ENCODE measurements at places on chromosomes 2 and 18.

DNA sequence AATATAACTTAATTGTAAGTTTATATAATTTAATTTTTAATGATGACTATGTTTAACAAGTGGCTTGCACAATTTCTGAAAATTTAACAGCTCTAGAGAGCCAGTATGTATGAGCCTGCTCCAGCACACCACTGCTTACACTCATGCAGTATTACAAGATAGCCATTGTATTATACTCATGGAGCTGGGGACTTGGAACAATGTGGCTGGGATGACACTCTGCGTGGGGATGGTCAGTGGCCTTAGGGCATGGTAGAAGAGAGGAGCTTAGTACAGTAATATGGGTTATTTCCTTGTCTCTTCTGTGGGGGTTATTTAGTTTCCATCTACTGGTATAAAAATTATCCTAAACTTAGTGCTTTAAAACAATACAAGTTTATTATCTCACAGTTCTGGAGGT is 105.1 kb upstream of the STON1 start:
- DNase-seq: no peak

DNA sequence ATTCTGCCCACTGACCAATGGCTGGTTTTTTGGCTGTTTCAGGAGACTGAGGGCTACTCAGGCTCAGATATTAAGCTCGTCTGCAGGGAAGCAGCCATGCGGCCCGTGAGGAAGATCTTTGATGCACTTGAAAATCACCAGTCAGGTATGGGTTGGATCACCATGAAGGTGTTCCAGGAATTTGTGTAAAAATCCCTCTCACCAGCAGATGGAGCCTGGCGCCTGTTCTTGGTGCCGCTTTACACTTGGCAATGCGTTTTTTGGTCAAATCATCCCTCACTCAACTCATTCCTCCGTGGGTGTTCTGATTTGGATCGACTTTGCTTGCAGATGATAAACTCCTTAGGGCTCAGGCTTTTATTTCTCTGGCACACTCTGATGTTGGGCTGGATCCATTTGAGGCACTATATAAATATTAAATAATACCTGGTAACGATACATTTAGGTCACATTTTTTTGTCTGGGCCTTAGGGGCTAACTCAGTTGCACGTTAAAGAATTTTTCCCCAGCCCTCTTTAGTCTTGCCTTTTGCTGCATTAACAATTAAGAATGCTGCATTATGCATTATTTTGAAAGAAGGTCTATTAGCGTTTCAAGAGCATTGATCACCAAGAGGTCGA is 50.0 kb downstream of the HDHD2 start:
- peak; percentile 57 for DNase-seq

GRCh38 chr2:172103471-172104272 is 972 bp upstream of the DLX2 start:
- DNase-seq: peak; percentile 80

DNA sequence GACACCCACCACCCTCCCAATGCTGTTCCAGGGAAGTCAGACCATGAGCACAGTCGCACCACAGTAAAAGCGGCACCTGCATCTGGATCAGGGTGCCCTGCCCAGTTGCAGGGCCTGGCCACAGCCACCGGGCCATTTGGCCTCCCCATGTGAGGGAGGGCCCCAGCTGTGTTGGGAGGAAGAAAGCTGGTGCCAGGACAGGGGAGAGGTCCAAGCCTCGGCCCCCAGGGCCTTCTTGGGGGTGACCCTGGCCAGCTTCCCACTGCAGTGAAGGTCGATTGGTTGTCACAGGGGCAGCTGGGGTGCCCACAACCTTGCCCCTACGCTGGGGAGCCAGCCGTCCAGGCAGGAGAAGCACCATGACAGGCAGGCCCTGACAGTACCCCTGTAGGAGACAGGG is 183.2 kb upstream of the RAB6C start:
- no peak for DNase-seq

- DNase-seq: no peak
These were observed 11.9 kb downstream of the IL18R1 start for GRCh38 chr2:102367331-102367971.

DNA sequence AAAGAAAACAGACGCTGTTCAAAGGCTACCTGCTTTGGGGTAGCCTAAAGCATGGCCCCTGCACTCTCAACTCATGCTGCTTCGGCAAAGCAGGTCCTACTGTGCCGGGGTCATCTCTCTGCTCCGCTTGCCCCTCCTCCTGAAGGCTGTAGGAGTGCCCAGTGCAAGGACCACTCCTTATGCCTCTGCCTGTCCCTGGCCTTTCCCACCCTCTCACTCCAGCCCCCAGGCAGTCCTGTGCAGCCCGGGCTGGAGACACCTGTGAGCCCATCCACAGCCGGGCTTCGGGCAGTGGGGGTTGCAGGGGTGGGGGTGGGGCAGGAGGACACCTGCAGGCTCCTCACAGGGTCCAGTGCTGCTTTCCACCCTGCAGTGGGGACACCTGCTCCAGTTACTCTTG is 69.1 kb downstream of the ACKR3 start:
- DNase-seq: no peak

- no peak for DNase-seq
These were observed 750.4 kb upstream of the FAM98A start for GRCh38 chr2:34349527-34349926.

GRCh38 chr2:19879120-19879519 is 22.7 kb downstream of the TTC32 start:
- peak; percentile 46 for DNase-seq

- DNase-seq: no peak
These were observed 121.7 kb upstream of the PPP1CB start for GRCh38 chr2:28629910-28630309.

DNA sequence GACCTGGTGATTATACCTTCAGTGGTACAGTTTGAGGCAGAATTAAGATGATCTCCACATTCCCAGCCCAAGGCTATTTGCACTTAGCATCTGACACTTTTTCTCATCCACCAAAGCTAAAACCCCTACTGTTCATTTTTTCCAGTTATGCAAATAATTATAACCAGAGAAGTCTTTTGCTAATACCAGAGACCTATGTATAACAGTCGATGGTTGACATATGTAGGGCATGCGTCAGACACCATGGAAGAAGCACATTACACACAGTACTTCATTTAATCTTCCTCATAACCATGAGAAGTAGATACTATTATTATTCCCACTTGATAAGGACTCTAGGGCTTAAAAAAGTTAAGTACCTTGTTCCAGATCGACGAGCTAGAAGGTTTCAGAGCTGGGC is 36.5 kb downstream of the AP1S3 start:
- DNase-seq: peak; percentile 60

DNA sequence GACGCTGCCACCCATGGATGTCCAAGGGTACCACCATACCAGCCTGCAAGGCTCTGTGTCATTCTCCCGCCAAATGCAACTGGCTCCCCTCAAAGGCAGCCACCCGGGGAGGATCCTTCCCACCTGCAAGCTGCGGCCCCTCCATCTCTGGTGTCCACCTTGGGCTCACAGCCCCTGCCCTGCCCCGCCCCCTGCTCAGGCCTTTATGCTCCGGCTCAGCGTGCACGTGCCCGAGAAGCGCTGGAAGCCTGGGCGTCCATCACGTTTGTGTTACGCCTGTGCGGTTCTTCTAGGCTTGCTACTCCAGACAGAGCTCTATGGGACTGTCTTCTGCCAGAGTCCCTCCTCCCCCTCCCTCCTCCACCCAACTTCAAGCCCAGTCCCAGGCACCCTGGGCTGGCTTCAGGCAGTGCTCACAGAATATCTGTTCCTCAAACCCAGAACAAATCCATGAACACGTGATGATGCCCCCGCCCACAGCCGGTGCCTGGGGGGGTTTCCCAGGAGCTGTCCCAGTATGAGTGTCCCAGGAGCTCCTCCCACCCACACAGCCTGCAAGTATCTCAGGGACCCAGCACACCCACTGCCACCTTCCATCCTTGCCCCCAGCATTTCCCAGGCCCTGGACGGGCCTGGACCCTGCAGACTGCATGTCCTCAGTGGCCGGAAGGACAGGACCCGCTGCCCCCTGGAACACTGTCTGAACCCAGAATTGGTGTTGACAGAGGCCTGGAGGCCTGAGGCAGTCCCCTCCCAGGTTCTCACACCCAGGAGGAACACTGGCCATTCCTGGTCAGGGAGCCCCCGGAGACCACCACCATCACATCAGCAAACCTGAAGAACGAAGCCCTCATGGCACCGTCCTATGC is 30.3 kb downstream of the KIF1A start:
- no peak for DNase-seq

DNA sequence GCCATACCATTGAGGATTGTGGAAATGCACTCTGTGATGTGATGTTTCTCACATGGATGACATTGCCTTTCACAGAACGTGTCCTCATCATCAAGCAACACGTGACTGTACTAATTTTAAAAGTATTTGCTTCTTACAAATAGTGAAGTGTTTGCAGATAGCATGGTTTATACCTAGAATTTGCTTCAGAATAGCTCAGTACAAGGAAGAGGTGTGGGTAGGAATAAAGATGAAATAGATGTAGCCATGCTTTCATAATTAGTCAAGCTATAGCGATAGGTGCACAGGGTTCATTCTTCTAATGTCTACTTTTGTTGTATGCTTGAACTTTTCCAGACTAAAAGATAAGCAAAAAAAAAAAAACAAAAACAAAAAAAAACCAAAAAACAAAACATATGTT is 27.5 kb downstream of the MAP4K4 start:
- DNase-seq: no peak

DNA sequence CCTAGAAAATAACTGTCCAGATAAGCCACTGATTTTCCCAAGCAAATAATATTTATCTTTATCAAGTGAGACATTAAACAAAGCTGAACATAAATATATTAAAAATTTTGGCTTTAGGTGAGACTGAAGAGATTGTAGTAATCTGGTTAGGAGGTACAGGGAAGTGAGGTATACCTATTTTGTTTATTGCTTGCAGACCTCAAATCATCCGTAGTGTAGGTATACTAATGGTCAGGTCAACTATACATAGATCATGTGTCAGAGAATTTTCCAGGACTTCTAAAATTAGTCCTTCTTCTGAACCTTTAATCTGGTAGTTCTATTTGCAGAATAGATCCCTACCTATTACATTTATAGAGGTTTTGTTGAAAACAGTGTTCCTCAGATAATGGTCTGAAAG is 41.5 kb downstream of the SP140 start:
- no peak for DNase-seq

DNA sequence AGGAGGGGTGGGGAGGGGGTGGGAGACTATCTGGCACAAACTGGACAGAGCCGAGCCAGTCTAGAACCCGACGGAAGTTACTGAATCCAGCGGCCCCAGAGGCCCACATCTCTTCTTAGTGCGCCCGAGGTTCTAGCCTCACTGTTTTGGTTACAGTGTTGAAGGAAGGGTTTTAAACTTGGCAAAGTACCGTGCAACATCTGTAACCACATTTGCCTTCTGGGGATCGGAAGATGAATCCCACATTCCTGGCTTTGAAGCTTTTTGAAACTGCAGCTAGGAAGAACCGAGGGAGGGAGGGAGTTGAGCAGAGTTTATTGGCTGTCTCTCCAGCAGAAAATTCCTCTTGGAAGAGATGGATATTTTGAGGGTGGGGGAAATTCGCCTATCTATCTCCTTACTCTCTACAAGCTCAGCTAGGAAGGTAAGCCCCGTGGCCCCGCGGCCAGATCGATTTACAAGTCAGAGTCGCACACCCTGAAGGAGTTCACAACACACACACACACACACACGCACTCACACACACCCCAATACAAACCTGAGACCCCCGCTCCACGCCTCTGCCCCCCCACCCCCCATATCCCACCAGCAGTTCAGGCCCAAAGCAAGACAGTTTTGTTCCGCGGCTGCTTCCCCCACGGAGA is 1.0 kb downstream of the ACVR1 start:
- DNase-seq: peak; percentile 91

GRCh38 chr2:219671279-219671678 is 43.8 kb downstream of the SLC4A3 start:
- no peak for DNase-seq

GRCh38 chr18:50790241-50790640 is 29.6 kb downstream of the MRO start:
- DNase-seq: no peak

GRCh38 chr2:22355816-22356433 is 1029.1 kb upstream of the KLHL29 start:
- peak; percentile 16 for DNase-seq

DNA sequence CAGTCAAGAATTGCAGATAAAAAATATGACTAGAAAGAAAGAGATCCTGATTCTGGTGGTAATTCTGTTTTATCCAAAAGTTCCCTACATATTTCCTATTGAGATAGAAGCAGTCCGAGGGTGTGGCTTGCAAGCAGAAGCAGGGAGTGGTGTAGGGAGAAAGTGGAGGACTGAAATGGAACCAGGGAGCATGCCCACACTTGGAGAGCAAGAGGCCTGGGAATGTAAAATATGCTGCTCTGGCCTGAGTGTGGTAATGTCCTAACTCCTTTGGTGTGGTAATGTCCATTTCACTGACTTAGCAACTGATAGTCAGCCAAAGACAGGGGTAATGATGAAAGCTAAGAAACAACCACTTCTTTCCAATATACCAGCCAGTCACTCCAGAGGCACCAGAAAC is 30.1 kb upstream of the FMNL2 start:
- no peak for DNase-seq

- peak; percentile 66 for DNase-seq
These were observed at the start of gene STAT4 for GRCh38 chr2:191150600-191151330. STAT4 (minus strand) TSS chr2:191150994; CDS start chr2:191148203, 2,791 bp downstream.

DNA sequence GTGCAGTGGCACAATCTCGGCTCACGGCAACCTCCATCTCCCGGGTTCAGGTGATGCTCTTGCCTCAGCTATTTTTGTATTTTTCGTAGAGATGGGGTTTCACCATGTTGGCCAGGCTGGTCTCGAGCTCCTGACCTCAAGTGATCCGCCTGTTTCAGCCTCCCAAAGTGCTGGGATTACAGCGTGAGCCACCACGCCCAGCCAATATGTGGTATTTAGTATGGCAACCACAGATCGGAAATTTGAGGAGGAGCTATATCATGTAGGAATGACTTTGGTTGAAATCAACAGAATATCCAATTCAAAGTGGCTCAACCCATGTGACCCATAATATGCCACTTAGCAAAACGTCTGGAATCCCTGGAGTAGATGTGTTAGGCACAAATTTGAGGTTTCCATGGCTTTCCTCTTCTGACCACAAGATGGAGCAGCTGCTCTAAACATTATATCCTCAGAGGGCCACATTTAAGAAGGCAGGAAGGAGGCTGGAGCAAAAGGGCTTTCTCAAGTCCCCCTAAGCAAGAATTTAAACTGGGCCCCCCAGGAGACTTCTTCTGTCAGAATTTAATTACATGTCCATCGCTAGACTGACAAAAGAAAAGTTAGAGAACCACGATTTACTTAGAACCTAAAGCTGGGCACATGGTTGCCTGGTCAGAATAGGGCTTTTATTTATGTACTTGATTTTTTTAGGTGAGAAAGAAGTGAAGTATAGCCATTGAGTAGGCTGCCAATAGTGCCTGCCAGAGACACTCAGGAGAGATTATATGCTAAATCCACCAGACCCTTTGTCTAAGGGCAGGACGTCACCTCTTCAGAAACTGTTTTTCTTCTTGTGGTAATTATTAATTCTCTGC is 49.6 kb upstream of the ITSN2 start:
- peak; percentile 67 for DNase-seq

DNA sequence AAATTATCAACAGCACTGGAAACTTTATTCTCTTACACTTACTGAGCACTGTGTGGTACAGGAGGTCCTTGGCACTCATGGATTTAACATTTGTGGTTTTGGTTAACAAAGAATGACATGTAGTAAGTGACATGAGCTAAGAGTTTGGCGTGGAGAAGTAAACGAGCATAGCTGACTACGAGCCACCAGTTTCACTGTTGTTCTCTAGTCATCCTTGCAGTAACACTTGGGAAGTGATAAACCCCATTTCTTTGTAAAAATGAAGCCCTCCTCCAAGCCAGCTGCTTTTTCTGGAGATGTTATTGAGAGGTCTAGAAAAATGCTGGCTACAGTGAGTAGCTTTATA is 32.7 kb downstream of the QPCT start:
- peak; percentile 67 for DNase-seq

Measured in fibroblast of skin of right biceps (primary cell).